ENCODE measurements at places on chromosomes 7 and 10. TPM values are rescaled to one million over a fixed set of nuclear protein-coding genes. Genes with fewer than 3 reads are reported as not detected.
A peak's percentile ranks its signal among the peaks of the same experiment; 100 is the strongest.

DNA sequence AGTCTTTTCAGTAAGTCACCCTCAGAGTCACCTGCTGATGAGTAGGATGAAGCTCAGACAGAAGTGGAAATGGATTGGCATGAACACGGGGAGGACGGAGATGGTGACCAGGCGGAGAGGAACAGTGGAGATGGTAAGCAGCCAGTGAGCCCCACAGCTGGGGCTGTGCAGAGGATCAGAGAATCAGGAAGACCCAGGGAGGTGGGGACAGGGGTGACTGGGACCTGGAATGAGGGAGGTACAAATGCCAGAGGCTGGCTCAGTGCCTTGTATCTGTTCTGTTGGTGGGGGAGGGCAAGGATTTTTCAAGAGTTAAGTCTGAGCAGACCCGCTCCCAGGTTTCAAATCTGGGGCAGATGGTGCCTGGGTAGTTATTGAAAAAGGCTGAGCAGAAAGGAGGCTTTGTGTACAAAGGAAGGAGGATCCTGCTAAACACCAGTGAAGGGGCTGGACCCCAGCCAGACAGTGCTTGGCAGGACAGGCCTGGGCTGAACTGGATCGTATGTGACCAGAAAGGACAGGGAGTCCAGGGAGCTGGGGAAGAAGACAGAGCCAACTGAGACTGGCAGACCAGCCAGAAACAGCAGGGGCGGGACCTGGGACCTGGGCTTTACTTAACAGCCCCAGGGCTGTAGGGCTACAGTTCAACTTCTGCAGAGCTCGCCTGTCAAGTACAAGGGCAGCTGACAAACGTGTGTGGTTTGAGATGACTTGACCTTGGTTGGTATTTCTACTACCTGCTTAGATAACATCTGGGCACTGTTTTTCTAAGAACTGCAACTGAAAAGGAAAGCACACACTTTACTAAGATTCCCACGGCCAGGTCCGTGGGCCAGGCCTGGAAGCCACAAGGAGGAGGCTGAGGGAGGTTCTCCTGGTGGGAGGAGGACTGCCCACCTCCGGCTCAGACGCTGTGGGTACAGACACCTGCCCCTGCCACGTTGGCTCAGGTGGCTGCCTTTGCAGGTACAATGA is 13.2 kb upstream of the FRMPD2 start:
- peak; percentile 51 for DNase-seq

DNA sequence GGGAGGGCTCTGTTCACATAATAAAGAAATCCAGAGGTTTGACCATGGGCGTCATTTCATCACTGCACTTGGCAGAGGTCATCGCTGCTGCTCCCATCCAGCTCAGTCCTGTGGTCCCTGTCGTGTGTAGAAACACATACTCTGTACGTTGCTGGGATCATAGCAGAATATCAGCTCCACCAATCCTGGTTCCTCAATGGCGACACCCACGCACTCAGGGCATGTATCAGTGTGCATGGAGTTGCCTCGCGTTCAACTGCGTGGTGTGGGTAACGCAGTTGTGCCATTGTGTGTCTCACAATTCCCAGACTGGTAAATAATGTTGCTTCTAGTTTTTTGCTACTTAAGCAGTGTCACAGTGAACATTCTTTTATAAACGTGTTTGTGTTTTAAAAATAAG is 111.1 kb downstream of the LHPP start:
- no peak for DNase-seq

C10orf67 gene
- total RNA-seq, result 0.07 TPM

LRRN3 gene
- total RNA-seq, result 154 TPM

DNA sequence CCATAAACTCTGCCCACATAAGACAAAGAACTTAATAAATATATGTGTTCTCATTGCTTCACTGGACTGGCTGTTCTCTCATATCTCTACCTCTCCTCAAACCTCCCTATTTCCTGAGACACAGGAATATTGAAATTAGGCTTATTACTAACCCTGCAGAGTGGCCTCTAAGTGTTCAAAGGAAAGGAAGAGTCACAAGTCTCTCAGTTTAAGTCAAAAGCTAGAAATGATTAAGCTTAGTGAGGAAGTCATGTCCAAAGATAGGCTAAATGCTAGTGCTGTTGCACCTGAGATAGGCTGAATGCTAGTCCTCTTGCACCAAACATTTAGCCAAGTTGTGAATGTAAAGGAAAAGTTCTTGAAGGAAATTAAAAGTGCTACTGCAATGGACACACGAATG is 41.1 kb downstream of the GNAI1 start:
- no peak for DNase-seq

DNA sequence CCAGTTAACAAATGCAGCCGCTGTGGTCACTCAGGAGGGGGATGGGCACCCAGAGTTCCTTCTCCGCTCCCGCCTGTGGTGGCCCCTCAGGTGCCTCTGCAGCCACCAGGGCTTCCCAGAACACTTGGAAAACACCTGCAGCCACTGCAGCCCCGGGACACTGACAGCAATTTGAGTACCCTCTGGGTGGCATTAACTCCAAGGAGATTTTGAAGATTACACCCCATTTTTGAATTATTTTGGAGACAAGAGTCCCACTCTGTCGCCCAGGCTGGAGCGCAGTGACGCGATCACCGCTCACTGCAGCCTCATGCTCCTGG is 32.2 kb downstream of the IL15RA start:
- no peak for DNase-seq

GRCh38 chr10:93054486-93054885 is 6.1 kb upstream of the CYP26C1 start:
- DNase-seq, result no peak

GRCh38 chr10:52653263-52653909 is 119.2 kb downstream of the MBL2 start:
- no peak for DNase-seq

DNA sequence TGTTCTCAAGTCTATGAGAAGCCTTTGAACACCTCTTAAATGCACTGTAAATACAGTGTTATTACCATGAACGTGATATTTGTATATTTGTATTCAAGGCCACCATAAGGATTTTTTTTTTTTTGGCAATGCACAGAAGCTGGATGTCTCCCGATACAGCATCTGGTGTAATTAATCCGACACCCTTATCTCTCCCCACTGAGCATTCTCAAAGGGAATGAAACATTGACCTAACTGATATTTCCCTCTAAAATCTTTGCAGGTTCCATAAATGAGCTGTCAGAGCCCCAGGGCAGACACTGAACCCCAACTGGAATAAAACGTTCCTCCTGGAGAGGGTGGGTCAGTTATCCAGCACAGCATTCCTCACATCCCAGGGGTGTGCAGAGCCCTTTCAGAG is 316.6 kb downstream of the PAXIP1 start:
- DNase-seq, result no peak

DNA sequence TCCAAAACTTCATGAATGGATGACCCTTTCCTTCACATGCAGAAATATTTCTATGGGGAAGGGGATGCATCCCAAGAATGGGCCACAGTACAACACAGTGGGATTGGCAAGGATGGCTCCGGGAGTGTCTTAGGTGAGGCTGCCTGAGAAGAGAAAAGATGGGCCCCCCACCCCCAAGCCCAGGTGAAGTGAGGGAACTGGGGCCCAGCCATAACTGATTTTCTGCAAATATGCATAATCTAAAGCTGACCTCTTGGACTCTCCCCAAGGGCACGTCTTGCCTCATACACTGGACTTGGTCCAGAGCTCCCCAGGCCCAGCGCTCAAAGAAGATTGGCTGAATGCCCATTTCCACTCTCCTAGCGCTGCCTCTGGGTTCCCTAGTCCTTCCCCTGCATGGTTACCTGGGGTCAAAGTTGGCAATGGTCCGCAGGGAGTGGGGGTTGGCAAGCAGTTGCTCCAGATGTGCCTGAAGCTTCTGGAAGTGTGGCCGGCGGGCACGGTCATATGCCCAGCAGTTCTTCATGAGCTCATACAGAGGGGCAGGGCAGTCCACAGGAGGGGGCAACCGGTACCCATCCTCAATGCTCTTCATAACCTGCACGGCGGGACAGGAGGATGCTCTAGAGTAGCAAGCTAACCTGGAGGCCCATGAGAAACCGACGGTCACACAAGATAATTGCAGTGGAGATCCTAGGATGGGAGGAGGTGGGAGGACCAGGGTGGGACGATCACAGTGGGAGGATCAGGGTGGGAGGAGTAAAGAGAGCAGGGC is 12.3 kb downstream of the ZYX start:
- no peak for DNase-seq

- DNase-seq, result peak; percentile 4
Observed at GRCh38 chr10:93601146-93601773, at the start of gene RBP4. Gene RBP4, minus strand, starts transcription at chr10:93601235. Its CDS starts 207 bp downstream, at chr10:93601028.

GRCh38 chr7:49763791-49764190 is 9.6 kb upstream of the VWC2 start:
- DNase-seq, result no peak

OPN1SW gene
- total RNA-seq, result not detected

DNA sequence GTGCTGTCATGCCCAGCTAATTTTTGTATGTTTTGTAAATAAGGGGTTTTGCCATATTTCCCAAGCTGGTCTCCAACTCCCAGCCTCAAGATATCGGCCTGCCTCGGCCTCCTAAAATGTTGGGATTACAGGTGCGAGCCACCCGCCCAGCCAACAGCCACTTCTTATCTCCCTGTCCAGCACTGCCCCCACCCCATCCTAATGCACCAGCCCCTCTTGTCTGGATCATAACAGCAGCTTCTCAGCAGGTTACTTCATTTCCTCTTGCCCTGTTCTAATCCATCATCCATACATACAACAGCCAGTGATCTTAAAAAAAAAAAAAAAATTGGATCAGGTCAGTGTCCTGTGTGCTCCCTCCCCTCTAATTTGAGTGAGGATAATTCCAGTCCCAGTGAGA is 12.8 kb upstream of the FRAT2 start:
- no peak for DNase-seq

GRCh38 chr7:69182596-69183467 is 415.4 kb upstream of the AUTS2 start:
- DNase-seq, result no peak

DNA sequence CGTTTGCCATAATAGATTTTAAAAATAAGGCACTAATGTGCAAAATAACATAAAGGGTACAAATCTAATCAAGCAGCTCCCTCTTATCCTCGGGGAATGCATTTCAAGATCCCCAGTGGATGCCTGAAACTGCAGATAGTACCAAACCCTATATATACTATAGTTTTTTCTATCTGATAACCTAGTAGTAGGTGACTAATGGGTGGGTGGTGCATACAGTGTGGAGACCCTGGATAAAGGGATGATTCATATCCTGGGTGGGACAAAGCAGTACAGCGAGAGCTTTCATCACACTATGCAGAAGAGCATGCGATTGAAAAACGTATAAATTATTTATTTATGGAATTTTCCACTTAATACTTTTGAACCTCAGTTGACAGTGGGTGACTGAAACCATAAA is 464.5 kb downstream of the GRID1 start:
- DNase-seq, result no peak
